ENCODE measurements at places on chromosomes 13 and 19.

- DNase-seq = peak; percentile 69
These were observed 4.3 kb upstream of the RLN3 start for GRCh38 chr19:14023404-14024235.

DNA sequence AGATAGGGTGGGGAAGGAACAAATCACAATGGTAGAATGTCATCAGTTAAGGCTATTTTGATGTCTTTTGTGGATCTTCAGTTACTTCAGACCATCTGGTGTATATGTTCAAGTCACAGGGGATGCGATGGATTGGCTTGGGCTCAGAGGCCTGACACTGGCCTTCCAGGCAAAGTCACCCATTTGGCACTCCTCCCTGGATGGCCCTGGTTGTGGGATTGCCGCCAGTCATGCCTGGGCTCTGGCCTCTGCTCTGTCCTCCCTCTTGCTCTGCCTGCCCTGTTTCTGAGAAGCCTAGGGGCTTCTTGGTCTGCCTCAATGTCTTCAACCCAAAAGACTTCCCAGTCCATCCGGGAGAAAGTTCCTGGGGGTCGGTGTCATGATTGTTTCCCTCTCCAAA is 50.2 kb downstream of the ZNF146 start:
- DNase-seq = no peak

GRCh38 chr13:80664950-80665349 is 324.0 kb upstream of the SPRY2 start:
- DNase-seq = no peak

- DNase-seq = no peak
These were observed 25.5 kb downstream of the RHPN2 start for GRCh38 chr19:33039108-33039599.

DNA sequence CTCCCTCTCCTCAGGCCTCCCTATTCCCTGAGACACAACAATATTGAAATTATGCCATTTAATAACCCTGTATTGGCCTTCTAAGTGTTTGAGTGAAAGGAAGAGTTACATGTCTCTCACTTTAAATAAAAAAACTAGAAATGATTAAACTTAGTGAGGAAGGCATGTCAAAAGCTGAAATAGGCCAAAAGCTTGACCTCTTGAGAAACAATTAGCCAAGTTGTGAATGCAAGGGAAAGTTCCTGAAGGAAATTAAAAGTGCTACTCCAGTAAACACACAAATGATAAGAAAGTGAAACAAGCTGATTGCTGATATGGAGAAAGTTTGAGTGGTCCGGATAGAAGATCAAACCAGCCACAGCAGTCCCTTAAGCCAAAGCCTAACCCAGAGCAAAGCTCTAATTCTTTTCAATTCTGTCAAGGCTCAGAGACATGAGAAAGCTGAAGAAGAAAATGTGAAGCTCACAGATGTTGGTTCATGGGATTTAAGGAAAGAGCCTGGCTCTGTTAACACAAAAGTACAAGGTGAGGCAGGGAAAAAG is 127.6 kb downstream of the TNFRSF19 start:
- DNase-seq = no peak

DNA sequence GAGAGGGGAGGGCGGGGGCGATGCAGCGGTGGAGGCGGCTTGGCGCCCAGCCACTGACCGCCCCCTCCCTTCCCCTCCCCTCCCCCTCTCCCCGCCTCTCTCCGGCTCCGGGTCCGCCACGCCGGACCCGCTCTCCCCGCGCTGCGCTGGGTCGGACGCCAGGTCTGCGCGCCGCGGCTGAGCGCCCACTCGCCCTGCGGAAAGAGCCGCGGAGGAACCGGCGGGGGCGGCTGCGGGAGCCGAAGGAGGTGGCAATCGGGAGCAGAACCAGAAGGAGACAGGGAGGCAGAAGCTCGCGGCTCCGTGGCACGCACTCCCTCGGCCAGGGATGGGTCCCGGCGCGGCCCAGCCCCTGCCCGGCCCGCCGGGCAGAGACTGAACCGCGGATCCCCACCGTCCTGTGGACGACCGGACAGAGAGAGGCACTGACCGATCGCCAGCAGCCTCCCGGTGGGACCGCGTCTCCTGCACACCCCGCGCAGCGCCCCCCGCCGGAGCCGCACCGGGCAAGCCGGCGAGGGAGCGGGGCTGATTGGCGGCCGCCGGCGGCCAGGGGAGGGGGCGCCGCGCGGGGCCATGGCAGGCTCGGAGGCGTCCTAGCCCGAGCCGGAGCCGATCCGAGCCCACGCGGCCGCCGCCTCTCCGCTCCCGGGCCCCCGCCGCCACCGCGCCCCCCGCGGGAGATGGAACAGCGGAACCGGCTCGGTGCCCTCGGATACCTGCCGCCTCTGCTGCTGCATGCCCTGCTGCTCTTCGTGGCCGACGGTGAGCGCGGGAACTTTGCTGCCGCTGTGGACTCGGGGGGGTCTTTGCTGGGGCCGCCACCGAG is at the start of gene VSTM2B:
Gene VSTM2B, plus strand, starts transcription at position 94 of the 829 bp plus-strand sequence. Its CDS starts 590 bp downstream, at position 684.
- DNase-seq = no peak

GRCh38 chr19:35777086-35777841 is 1.9 kb downstream of the ARHGAP33 start:
- no peak for DNase-seq

- no peak for DNase-seq
These were observed 80.5 kb upstream of the POSTN start for GRCh38 chr13:37679043-37679442.

GRCh38 chr19:43618921-43619261 is 538 bp downstream of the ZNF428 start:
- DNase-seq = peak; percentile 41

DNA sequence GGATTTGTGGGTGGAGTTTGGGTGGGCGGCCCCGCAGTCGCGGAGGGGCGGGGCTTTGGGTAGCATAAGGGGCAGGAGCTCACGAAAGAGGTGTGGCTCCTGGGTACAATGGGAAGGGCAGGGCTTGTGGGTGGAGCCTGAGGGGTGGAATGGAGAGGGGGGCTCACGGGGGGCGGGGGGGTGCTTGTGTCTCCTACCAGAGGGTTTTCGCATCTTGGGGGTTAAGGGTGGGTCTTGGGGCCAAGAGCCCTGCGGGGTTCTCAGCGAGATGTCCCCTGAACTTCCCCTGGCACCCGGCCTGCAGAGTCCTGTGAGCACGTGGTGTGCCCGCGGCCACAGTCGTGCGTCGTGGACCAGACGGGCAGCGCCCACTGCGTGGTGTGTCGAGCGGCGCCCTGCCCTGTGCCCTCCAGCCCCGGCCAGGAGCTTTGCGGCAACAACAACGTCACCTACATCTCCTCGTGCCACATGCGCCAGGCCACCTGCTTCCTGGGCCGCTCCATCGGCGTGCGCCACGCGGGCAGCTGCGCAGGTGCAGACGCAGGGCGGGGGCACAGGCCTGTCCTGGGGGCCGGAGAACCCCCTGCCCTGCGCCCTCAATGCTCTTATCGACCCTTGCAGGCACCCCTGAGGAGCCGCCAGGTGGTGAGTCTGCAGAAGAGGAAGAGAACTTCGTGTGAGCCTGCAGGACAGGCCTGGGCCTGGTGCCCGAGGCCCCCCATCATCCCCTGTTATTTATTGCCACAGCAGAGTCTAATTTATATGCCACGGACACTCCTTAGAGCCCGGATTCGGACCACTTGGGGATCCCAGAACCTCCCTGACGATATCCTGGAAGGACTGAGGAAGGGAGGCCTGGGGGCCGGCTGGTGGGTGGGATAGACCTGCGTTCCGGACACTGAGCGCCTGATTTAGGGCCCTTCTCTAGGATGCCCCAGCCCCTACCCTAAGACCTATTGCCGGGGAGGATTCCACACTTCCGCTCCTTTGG is 5.1 kb downstream of the FSTL3 start:
- DNase-seq = peak; percentile 81

DNA sequence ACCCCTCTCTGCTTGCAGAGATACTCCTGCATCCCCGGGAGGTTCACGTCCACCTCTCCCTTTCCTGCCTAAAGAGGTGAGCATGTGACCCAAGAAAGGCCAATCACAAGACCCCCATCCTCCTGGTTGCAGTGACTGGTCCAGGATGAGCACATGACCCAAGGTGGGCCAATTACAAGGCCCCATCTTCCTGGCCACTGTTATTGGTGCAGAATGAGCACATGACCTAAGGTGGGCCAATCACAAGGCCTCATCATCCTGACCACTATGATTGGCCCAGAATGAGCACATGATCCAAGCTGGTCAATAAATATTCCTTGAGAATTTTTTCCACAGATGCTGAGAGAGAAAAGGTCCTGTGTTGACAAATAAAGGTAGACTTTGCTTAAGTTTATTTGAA is 350.7 kb downstream of the EFNB2 start:
- DNase-seq = no peak

DNA sequence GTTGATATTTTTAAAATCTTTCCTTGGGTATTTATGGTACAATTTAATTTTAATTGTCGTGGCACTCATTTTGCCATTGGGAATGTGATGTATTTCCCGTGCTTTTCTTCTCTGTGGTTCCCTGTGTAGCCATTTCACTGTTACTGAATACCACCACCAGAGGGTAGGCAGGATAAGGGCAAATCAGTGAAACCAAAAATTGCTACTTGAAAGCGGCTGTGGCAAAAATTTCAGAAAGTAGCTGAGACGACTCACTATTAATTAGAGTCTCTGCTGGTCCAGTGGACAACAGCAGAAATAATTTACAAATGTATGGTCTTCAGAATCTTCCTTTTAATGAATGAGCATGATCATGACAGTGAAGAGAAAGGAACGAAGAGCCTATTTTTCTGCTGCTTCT is 34.4 kb upstream of the MIR17HG start:
- DNase-seq = no peak

DNA sequence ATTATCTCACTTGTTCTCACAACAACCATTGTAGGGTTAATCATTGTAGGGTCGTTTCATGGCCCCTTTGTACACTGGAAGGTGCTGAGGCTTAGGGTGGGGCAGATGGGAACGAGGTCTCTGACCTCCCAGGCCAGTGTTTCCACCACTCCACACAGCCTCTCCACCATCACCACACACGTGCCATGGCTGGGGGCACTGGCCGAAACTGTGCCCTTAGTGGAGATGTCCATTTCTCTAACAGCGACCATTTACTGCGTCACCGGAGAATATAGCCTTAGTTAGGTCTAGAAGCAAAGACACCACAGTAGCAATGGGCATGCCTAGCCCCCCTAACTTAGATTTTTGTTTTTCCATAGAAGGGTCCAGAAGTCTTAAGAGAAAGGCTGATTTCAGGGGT is 36.5 kb downstream of the COL4A1 start:
- DNase-seq = no peak

DNA sequence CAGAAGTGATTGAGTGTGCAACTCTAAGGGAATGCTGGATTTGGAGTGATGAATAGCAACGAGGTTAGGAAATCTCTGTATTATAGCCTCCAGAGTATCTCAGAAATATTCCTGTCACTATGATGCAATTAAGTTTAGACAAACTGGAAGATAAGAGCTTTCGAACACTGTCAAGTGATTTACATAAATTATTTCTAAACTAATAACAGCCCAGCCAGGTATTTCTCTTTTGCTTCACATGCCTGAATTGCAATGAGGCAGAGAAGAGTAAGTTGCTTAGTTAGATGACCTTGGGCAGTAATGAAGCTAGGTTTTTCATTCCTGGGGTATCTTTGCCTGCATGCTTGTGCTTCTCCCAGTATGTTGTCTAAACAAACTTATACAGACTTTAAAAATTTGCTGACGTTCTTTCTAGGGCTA is 134.5 kb downstream of the LMO7 start:
- no peak for DNase-seq

DNA sequence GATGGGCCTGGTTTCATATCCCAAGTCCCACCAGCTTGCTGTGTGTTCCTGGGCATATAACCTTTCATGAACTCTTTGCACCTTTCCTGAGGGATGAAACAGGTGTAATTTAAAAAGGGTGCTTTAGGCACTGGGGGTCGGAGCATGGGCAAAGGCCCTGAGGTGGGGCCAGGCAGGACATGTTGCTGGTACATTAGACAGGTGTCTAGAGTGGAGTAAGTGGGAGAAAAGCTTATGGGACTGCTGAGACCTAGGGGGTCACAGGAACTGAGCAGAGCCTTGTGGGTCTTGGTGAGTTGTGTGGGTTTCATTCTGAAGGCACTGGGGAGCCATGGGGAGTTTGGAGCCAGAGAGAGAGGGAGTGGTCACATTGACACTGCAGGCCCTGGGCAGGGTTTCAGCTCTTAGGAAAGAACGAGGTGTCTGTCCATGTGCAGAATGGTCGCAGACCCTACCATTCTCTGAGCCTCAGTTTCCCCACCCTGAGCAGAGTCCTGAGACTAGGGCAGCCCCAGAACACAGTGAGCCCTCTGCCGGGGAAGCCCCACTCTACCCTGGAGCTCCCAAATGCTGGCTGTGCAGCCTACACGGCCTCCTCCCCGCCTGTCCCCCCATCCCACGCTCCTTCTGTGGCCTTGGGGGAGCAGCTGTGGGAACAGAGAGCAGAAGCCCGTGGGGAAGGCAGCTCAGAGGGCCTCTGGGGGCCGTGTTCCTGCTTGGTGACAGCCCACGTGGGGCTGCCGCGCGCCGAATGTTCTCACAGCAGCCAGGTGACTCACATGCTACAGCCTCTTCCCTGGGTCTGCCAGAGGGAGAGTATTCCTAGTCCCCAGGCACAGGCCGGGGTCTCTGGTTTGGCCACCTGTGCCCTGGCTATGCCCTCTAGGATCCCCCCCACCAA is 7.3 kb upstream of the HOMER3 start:
- no peak for DNase-seq

DNA sequence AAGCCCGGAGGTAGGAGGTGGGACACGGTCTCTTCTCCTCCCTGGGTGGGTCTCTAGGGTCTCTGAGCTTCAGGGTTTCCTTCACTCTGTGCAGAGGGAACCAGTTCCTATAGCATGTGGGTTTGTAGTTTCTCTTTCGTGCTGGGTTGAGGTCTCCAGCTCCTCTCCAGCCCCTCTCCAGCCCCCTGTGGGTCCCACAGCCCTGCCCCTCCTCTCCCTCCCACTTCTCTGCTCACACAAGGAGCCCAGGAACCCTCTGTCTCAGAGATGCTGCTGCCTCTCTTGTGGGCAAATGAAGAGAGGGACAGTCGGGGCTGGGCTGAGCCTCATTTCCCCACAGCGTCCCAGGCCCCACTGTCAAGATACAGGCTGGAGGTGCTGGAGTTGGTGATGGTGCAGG is 1.4 kb downstream of the SIGLEC7 start:
- no peak for DNase-seq

DNA sequence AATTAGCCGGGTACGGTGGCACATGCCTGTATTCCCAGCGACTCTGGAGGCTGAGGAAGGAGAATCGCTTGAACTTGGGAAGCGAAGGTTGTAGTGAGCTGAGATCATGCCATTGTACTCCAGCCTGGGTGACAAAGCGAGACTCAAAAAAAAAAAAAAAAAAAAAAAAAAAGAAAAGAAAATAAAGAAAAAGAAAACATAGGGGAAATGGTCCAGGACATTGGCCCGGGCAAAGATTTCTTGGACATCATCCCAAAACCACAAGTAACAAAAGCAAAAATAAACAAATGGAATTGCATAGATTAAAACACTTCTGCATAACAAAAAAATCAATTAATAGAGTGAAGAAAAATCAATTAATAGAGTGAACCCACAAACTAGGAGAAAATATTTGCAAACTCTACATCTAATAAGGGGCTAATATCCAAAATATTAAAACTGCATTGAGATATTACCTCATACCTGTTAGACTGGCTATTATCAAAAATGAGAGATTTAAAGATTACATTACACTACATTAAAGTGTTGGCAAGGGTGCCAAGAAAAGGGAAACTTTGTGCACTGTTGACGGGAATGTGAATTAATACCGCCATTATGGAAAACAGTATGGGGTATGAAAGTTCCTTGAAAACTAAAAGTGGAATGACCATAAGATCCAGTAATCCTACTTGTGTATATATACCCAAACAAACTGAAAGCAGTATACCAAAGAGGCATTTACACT is 18.5 kb upstream of the ABCC4 start:
- DNase-seq = no peak
